ENCODE measurements at places on chromosomes 4 and X.

DNA sequence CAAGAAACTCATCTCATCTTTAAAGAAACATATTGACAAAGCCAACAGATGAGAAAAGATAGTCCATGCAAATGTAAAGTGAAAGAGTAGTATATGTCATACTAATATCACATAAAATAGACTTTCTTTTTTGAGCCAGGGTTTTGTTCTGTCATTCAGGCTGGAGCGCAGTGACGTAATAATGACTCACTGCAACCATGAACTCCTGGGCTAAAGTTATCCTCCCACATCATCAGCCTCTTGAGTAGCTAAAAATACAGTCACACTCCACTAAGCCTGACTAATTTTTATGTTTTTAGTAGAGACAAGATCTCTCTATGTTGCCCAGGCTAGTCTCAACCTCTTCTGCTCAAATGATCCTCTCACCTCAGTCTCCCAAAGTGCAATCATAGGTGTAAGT is 51.8 kb upstream of the TRAM1L1 start:
- DNase-seq = peak; percentile 77

- no peak for DNase-seq
Observed at GRCh38 chrX:9807355-9808182, 21.3 kb downstream of the SHROOM2 start.

DNA sequence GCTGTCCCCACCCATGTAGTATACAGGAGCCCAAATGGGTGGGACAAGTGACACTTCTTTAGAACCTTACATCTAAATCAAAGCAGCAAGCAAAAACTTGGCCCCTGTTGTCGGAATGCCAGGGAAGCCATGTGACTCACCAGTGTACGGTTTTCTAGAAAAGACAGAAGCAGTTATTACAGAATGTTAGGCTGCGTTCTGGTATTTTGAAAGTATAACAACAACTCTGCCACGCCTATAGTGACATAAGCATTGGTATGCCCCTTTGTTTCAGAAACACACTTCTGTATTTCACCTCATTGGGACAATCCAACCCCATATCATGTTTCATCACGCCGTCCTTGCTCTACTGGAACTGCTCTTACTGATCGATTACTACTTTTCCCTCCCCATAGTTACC is 14.8 kb downstream of the PDHA1 start:
- no peak for DNase-seq

DNA sequence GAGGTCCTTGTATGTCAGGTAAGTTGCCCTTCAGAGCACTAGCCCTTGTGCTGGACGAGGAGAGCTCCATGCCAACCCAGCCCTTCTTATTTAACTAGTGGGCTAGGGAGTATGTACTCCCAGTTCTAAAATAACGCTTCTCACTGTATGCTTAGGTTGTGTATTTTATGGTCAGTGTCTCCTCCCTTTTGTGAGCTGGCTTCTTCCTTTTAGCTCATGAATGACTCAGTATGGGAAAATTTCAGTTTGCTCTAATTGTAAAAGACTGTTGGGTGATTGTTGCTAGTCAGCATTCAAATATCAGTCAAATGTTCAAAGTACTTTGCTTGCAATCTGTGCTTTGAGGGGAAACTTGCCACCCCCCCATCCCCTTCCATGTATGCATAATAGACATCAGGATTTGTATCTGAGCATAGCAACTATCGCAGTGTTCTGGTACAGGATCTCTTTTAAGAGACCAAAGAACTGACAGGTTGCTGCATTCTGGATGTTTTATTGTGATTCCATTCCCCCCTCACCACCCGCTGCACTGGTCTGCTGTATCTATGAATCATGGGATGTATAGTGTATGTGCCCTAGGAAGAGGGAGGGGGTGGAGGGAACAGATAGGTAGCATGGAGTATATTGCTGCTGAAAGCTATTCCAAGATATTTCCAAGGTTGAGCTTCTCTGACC is 34.7 kb downstream of the DLG3 start:
- peak; percentile 10 for DNase-seq

DNA sequence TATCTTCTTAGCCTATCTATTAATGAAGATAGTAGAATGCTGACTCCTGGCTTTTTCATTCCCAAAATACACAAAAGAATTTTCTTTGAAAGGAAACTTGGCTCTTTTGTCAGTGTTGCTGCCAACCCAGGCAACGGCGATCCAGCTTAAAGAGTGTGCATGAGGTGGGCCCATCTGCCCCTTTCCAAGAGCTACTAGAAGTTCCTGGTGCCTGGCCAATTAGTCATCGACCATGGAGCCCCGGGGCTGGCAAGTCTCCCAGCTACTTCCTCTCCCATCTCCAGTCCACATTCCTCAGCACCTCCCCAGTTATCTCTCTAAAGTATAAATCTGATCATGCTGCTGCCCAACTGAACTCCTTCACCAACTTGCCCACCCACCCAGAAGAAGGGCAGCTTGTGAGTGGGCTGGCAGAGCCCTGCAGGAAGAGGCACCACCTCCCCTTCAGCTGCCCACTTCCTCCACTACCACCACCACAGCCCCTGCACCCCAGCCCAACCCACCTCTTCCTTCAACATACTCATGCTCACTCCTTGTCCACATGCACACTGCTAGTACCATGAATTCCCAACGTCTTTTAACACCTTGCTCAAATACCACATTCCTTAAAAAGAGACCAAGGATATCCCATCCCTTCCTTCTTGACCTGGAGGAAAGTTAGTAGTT is 158.2 kb upstream of the MAP3K15 start:
- DNase-seq = peak; percentile 74

GRCh38 chr4:119209077-119209476 is 3.4 kb upstream of the USP53 start:
- DNase-seq = peak; percentile 98

- peak; percentile 10 for DNase-seq
Observed at GRCh38 chr4:186081202-186081807, 12.3 kb downstream of the TLR3 start.

GRCh38 chr4:169199184-169199583 is 71.6 kb downstream of the SH3RF1 start:
- no peak for DNase-seq

- DNase-seq = no peak
Observed at GRCh38 chr4:149493492-149493891, 322.2 kb downstream of the IQCM start.

DNA sequence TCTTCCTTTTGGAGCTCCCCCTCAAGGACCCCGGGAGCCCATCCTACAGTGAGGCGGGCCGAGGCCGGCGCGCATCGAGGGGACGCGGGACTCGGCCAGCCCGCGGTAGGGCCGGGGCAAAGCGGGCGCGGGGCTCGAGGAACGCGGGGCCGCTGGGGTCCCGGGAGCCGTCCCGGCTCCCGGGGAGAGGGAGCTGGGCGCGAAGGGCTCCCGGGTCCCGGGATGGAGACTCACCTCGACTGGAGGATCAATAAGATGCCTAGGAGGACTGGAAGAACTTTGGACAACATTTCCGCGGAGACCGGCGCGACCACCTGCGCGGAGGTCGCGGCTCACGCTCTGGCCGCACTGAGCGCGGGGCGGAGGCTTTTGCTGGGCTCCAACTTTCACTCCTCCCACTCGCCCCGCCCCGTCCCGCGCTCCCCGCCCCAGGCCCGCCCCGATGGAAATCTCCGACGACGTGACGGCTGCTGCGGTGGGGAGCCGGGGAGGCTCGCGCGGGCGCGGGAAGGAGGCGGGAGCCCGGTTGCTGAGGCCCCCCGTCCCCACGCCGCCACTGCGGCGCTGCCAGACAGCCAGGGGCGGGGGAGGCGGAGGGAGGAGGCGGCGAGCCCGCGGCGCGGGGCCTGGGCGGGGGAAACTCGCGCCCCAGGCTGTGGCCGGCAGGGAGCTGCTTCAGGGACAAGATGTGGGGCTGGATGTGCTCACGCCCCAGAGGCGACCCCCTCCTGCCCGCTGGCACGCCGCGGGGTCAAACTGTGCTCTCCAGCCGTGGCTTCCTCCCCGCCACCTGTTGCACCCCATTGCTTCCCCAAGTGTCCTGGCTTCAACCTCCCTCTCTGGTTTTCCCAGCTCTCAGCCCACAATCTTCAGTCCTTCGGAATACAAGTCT is at the start of gene GABRE:
TSS of gene GABRE (minus strand) at position 341 of the 892 bp plus-strand sequence. CDS start at position 290, 51 bp downstream.
- DNase-seq = no peak

- no peak for DNase-seq
Observed at GRCh38 chr4:17203797-17204196, 305.4 kb upstream of the LDB2 start.

GRCh38 chr4:28505064-28505463 is 1644.4 kb downstream of the STIM2 start:
- no peak for DNase-seq

- DNase-seq = no peak
Observed at GRCh38 chr4:138405466-138405891, 163.3 kb upstream of the SLC7A11 start.

DNA sequence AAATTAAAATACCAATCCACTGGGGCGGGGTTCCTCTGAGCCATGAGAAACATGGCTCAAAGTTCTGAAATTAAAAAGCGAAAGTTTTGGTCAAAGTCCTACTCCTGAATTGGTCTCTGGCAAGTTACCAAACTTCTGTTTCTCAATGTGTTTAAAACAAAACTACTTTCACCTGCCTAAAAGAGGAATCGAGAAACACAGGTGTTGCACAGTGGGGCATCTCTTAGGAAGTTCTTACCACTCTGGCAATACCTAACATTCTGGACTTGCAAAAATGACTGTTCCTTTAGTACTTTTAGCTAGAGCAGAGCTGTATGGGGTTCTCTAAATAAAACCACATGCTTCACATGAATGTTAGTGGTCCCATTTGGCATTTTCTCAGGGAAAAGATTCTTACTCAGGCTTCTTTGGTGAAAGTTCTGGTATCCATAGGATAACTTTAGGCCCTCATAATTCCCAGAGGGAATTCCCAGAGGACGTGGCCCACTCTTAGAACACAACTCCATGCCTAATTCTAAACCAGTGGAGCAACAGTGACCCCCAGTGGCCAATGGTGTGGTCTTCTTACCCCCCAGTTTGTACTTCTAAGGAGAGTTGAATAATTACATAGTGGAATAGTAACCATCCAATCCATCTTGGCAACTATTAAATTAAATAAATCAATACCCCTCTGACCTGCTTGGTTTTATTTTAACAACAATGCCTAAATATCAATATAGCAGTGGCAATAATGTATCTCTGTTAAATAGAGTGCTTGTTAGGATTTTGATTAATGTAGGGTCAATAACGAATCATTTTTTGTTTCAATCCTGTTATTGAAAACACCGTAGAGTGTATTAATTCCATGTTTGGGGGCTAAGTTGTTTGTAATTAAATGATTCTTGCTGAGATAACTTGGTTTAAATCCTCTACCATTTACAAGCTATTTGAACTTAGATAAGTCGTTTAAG is 21.9 kb downstream of the BMP3 start:
- peak; percentile 48 for DNase-seq

DNA sequence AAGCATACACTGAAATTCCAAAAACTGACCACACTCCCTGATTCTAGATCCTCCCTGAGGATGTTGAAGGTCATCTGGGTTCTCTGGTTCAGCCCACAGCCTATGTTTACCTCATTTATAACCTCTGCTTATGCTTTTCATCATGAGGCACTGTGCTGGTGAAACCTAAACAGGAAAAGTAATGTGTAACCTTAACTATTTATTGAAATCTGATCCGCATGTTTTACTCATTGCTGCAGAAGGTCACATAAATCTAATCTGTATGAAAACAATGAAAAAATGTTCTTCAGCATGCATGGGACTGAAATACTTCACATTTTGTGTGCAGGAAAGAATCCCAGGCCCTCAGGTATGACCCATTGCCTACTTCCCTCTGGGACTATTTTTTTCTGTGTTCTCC is 30.3 kb downstream of the UCHL1 start:
- no peak for DNase-seq

- DNase-seq = no peak
Observed at GRCh38 chr4:37478151-37478550, 208.0 kb downstream of the RELL1 start.

DNA sequence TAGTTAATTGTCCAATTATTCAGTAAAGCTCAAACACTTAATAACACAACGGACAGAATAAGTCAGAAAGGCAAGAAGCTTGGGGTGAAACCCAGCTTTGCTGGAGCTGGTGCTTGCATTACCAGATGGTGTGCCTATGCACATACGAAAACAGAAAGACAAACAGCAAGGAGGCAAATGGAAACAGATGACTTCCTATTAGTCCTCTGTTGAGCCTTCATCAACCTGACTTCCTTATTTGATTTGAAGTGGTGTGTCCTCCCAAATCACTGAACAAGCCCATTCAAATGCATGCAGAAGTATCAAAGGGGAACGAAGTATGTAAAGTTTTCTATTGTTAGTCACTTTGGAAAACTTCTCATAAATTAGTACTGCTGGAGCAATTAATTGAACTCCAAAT is 166.2 kb downstream of the ATP10D start:
- no peak for DNase-seq

- DNase-seq = peak; percentile 33
Observed at GRCh38 chrX:22686138-22686541, 313.6 kb upstream of the DDX53 start.

DNA sequence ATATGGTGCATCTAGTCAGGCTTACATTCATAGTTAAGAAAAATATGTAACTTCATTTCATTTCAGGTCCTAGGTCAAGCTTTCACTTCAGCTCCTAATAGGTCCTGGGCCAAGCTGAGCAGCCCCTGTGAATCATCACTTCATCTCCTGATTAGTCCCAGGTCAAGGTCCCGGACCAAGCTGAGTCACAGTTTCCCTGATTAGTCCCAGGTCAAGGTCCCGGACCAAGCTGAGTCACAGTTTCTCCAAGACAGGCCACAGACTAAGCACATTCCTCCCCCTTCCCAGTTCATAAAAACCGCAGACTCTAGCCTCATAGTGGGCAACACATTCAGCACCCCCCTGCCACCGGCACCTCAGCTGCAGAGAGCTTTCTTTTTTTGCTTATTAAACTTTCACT is 1331.8 kb downstream of the PCDH19 start:
- no peak for DNase-seq

DNA sequence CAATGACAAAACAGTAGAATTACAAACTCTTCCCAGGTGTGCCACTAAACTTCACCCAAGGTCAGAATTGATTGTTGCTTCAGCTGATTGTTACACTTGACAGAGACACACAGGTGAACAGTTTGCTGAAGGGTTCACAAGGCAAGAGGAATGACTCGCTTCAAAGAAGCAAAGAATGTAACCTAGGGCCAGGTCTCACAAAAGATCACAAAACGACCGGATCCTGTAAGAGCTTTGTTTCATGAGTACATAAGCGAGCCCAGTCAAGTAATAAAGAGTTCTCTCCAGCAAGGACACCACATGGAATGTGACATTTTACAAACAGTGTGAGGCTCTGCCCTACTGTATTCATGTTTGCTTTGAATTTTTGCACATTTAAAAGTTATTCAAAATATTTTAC is 9.1 kb downstream of the LNX1 start:
- no peak for DNase-seq

GRCh38 chrX:12245650-12246645 is 107.7 kb downstream of the FRMPD4 start:
- no peak for DNase-seq

DNA sequence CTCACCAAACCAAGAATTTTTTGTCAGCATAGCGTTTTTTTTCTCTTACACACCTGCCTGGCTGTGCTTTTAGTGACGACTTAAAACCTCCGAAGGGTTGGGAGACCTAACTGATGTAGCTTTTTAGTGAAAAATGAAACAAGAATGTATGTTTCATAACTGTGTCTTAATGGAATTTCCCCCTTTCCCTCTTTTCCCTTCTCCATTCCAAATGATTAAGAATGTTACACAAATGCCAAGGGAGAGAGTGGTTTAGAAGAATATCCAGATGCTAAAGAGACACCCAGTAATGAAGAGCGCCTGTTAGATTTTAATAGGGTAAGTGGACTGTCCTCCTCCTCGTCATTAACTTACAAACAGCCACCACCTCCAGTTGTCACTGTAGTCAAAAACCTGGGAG is 33.2 kb upstream of the TBC1D14 start:
- DNase-seq = no peak

All from kidney capillary endothelial cell (primary cell).